ENCODE measurements at places on chromosomes 3 and 15.

DNA sequence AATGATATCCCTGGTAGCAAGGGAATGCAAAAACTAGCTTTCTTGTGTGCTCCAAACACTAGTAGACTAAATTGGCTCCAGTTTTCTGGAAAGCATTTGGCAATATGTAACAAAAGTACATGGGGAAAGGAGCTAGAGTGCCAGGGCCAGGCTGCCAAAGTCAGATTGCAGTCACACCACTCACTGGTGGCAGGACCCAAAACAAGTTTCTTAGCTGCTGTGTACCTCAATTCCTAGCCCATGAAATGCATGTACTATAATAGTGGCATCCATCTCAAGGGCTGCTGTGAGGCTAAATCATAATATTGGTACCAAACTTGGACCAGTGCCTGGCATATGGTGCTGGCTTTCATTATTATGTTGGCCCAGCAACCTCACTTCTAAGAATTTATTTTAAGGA lies 49.3 kb downstream of the CLDN18 start:
- no peak for DNase-seq

DNA sequence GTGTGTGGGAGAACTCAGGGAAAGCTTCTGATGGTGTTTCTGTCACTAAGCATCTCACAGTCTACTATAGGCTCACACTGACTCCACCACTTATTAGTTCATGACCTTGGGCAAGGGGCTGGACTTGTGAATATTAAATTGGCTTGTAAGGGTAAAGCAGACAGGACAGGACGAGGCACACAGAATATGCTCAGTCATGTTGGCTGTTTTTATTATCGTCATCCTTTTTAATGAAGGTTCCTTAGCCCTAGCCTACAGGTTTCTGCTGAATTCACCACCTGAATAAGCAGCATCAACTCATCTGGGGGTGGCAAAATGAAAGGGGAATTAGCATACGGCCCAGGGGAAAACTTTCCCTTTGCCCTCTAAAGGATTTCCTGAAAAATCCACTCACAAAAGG lies 39.6 kb upstream of the LIPC start:
- DNase-seq: no peak

GRCh38 chr3:150472421-150472820 lies 64.3 kb downstream of the TSC22D2 start:
- DNase-seq: no peak

- DNase-seq: no peak
Observed at GRCh38 chr3:184800349-184800930, 11.5 kb upstream of the VPS8 start.

- peak; percentile 37 for DNase-seq
Observed at GRCh38 chr3:143654906-143655305, 193.4 kb downstream of the SLC9A9 start.

DNA sequence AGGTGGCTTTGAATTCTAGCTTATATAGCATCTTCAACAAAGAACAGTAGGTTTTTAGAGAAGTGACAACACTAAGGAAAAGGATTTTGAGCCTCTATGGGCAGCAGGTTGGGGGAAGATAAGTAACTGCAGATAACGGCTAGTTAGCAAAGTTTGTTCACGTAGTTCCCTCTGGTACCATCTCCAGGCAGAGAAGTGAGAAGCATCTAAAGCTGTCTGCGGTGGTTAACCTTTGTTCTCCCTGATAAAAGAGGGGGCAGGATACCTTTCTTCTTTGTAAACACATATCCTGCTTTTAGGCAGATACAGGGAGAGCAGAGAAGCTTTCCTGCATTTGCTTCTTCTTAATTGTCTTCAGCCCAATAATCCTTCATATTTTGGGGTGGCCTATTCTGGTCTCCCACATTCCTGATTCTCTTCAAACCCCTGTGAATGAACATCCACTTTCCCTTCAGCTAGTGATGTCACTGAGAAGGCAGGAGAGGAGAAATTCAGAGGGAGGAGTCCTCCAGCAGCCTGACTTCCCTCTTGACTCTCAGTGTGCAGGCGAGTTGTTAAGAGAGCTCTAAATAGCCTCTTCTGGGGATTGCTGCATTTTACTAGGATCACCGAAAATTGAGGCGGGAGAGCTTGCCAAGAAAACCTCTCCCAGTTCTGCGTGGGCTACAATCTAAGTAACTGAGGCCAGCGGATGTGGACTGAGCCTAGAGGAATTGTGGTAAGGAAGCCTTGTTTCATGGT lies 393.7 kb upstream of the C2CD4B start:
- peak; percentile 55 for DNase-seq

DNA sequence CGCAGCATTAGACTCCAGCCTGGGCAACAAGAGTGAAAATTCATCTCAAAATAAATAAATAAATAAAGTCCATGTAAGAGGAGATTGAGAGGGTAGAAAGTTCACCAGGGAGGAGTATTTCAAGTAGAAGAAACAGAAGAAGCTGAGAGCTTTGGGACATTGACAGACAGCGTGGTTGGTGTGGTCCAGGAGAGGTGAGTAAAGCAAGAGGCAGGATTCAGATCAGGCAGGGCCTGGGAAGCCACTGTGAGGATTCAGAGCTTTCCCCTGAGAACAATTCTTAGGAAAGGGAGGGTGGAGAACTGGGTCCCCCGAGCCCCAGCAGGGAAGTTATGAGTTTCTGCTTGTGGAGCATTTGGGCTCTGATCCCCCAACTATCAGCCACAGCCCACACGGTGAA lies 54.2 kb upstream of the AMOTL2 start:
- DNase-seq: no peak

DNA sequence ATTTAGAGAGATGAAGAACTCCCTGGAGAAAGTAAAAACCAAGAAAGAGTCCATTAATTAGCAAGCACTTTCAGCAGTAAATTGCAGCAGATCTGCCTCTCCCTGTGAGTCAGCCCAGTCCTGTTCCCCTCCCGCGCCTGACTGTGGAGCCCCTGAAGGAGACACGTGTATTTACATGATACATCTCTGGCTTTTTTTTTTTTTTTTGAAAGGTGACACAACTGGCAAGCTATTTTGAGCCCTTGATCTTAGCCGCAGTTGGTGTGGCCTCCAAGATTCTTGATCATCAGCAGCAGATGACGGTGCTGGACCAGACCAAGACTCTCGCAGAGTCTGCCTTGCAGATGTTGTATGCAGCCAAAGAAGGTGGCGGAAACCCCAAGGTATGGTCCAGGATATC lies 271.8 kb upstream of the TPM1 start:
- peak; percentile 71 for DNase-seq

GRCh38 chr3:30775040-30775439 lies 119.4 kb downstream of the GADL1 start:
- DNase-seq: no peak

DNA sequence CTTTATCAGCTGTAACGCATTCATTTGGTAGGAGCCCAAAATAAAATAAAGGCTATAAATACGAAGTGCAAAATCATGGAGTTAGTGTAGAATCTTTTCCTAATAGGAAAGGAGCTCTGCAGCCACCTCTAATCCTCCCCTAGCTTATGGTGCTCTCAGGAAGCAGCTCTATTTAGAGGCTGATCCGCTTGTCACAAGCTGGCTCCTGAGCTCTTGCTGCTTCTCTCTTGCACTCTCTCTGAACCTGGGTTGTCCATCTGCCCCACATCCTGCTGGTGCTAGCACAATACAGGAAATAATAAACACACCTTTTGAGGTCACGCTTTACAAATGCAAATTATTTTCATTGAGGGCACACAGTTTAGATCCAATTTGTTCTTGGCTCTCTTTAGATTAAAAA lies 37.3 kb upstream of the BFSP2 start:
- DNase-seq: no peak

Data from AG09309 (cell line).